ENCODE measurements at places on chromosomes 6 and 20.

DNA sequence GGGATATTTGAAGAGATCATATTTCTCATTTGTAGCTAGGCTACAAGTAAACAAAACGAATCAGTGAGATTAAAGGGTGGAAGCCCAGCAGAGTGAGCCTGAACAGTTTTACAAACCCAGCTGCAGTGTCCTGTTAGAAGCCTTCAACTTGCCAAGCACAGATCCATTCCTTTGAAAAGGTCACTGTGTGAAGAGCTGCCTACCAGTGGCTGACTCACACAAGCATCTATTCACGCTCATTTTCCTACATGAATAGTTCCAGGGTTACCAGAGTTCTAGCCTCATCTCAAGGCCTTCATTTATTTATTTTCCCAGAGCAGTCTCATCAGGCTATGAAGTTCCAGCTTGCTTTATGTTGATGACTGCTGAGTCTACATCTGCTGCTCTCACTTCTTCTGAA, 25.7 kb upstream of the MLIP start:
- no peak overlapping the region for H3K4me3 ChIP-seq
- no peaks in the 10 kb centered on the region for H3K4me1 ChIP-seq
- 0 out of 2 replicates have a peak, but pooled peaks cover 2% of the 10 kb centered on the region for H3K27me3 ChIP-seq

DNA sequence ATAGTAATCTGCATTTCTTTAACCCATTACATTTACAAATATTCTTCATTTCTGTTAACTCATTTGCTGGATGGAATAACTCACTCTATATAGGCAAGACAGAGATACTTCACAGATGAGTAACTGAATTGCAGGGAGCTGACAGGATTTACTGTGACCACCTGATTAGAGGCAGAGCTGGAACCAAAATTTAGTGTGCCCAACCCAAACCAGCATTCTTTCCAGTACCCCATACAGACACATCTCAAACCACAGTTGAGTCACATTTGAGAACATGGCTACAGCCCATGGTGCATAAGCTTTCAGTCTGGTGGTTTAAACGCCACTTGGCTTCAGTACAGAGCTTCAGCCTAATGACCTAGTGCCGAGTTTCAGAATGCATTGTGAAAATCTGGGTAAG, 138.4 kb upstream of the TENT5A start:
- DNase-seq, result no peak
- H3K4me3 ChIP-seq, result no peak overlapping the region
- no peaks in the 10 kb centered on the region for H3K36me3 ChIP-seq
- H3K27me3 ChIP-seq, result no peaks in the 10 kb centered on the region
- H3K27ac ChIP-seq, result no peak overlapping the region

DNA sequence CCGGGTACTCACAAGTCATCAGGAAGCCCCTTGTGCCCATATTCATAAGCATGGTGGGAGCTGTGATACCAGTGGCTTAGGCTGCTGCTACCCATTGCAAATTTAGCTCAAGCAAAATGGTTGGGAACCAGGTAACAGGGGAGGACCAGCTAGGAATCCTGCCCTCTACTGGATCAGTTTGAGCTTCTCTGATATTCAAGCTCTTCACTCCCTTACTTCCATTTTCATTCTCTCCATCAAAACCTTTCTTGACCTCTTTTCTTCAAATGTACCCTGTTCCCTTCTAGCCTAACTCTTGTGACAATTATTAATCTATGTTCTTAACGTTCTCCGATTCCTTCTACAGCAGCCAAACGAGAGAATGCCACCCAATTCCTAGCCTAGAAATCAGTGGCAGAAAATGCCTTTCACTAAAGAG, 9.7 kb downstream of the NOL7 start:
- H3K27me3 ChIP-seq, result no peaks in the 10 kb centered on the region
- DNase-seq, result peak; percentile 33
- no peak overlapping the region for H3K4me3 ChIP-seq
- no peak overlapping the region for H3K27ac ChIP-seq

DNA sequence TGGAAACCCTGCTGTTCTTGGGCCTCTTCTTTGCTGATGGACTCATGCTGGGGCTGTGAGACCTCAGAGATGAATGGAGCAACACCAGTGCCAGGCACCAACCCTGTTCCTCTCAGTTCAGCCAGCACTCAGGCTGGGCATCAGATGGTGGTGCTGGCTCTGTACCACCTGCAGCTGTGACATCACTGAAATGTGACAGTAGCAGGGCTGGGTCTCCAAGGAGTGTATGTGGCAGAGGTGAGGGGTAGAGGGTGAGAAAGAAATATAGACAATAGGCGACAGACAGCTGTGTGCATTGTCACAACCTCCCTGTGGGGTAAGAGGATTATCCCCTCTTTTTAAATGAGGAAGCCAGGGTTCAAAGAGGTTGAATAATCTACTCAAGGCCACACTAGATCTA, at the start of gene TP53TG5:
Gene TP53TG5, minus strand, starts transcription at position 135 of the 400 bp plus-strand sequence. Its CDS starts 89 bp downstream, at position 46.
- DNase-seq, result no peak
- peaks cover 3% of the 10 kb centered on the region for H3K4me1 ChIP-seq
- H3K27me3 ChIP-seq, result no peaks in the 10 kb centered on the region
- H3K36me3 ChIP-seq, result no peaks in the 10 kb centered on the region

GRCh38 chr6:103872233-103872632, 987.5 kb downstream of the HACE1 start:
- no peaks in the 10 kb centered on the region for H3K27me3 ChIP-seq
- H3K36me3 ChIP-seq, result no peaks in the 10 kb centered on the region
- no peak overlapping the region for H3K27ac ChIP-seq

GRCh38 chr20:48680650-48681049, 147.1 kb downstream of the PREX1 start:
- no peaks in the 10 kb centered on the region for H3K4me1 ChIP-seq
- H3K4me3 ChIP-seq, result no peak overlapping the region

DNA sequence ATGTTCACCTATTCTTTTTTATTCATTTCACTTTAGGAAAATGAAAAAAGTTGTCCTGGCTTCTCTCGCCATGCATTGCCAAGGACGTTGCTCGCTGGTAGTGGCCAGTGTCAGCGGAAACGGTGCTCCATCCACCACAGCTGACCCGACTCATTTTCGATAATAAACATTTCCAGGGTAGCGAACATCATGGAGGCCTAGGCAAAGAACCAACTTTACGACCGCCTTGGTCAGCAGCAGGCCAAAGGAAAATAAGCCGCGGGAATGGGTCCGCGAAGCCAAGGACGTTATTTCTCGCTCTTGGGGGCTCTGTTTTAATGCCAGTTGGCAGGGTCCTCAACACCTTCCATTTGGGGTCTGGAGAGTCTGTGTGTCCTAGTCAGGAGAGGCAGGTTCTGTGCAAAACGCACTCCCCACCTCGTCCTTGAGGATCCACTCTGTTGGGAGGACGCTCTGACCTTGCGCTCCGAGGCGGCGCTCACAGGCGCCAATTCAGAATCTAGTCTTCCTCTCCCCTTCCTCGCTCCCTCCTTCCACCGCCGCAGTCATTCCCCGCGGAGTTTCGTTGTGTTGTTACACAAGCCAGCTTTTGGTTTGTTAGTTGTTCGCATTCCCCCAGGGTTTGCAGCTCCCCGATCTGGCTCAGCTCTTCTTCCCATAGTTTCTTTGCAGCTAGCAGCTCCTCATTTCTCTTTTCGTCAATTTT, 4.1 kb upstream of the PAX1 start:
- H3K27me3 ChIP-seq, result peaks cover 8% of the 10 kb centered on the region
- no peak for DNase-seq
- H3K4me1 ChIP-seq, result no peaks in the 10 kb centered on the region
- H3K27ac ChIP-seq, result no peak overlapping the region
- H3K4me3 ChIP-seq, result no peak overlapping the region
